ENCODE measurements at places on chromosomes 2 and 18.

DNA sequence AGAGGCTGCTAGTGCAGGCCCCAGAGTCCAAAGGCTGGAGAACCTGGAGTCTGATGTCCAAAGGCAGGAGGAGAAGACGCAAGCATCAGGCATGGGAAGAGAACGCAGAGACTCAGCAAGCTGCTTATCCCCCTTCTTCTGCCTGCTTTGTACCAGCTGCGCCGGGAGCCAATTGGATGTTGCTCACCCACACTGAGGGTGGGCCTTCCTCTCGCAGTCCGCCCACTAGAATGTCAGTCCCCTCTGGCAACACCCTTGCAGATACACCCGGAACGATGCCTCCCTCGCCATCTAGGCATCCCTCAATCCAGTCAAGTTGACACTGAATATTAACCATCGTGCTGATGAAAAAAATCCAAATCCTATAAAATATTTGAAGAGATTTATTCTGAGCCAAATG, 141.6 kb downstream of the TWIST2 start:
- DNase-seq, result no peak

GRCh38 chr18:6363216-6363615, 51.5 kb downstream of the L3MBTL4 start:
- no peak for DNase-seq

DNA sequence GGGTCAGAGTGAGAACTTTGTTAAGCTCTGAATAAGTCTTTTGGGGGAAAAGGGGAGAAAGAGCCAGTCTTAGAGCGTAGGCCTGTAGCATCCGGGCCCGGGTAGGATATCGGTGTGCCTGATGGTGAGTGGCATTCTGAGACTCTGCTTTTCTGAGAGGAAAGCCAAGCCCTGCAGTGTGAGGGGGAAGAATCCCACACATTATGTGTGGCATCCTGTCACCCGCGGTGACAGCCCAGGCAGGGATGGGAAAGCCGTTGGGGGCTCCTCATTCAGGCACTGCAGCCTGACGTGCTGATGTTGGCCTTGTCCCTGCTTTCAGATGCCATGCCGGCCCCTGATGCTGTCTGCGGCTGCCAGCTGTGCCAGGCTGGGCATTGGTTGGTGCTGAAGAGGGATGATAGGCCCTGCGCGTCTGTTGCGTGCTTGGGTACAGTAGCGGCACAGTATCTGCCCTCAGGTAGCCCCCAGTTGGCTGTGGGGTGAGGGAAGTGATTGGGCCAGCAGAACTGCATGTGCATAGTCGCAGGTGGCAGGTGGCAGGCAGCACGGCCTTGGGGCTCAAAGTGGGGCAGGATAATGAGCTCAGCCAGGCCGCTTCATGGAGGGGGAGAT, 37.6 kb downstream of the GLI2 start:
- no peak for DNase-seq

DNA sequence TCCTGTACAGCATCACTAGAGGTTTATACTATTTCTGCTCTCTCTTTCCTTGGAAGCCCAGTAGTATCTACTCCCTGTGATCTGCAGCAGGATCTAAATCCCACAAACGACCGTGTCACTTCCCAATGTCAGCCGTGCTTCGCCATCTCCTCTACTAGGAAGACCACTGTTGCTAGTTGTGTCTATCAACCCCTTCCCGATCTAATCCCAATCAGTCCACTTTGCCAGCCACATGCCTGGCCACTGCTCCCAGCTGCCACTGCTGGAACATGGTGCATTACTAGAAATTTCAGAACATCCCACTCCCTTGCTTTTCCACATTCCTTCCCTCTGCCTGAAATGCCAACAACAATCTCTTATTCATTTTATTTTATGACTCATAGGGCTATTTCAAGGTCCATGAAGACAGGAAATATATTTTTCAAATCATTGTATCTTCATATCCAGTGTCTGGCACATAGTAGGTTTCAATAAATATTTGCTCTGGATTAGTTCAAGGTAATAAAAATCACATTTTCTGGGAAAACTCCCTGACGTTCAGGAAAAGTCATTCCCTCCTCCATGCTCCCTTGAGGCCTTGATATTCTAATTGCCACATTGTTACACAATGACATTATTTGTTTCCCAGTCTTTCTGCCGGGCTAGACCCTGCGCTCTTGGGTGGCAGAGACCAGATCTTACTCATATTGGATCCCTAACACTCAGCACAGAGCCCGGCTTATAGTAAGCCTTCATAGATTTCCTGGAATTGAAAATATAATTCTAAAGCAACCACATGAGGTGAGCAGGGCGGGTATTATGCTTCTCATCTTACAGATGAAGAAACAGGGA, 2.1 kb upstream of the TRIB2 start:
- DNase-seq, result no peak

GRCh38 chr2:239393388-239393940, 7.4 kb downstream of the HDAC4 start:
- no peak for DNase-seq

- DNase-seq, result peak; percentile 25
Observed at GRCh38 chr2:207692206-207693065, 19.0 kb upstream of the CCNYL1 start.

- DNase-seq, result no peak
Observed at GRCh38 chr2:135862718-135863117, 13.5 kb downstream of the MCM6 start.

DNA sequence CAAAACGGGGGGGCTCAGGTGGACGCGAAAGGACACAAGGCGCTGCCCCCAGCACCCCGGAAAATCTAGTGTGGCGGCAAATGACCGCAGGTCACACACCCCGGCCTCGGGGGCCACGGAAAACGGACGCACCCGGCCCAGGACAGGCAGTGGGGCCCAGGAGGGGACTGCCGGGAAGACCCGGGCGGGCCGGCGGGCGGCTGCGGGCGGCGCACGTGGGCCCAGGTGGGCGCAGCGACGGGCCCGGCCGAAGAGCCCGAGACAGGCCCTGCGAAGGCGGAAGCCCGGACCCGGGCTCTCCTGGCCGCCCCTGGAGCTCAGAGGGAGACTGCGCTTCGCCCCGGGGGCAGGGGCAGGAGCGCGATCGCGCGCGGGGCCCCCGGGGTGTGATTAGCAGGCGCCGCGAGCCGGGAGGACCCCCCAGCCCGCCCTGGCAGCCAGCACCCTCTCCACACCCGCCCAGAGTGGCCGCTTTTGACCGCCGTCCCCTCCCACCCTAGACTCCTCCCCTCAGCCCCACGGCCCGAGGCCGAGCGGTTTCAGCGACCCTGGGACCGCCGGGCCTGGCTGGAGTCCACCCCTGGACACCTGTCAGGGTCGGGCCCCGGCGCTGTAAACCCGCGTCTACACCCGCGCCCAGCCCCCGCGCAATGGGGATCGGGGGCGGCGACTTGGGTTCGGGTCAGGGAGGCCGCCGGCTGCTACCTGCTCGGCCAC, 773 bp downstream of the MBP start:
- no peak for DNase-seq

- no peak for DNase-seq
Observed at GRCh38 chr2:43302961-43303494, 76.6 kb upstream of the ZFP36L2 start.

GRCh38 chr2:234620018-234620417, 123.1 kb upstream of the ARL4C start:
- no peak for DNase-seq

- no peak for DNase-seq
Observed at GRCh38 chr2:239288237-239288636, 112.6 kb downstream of the HDAC4 start.

- no peak for DNase-seq
Observed at GRCh38 chr2:164896634-164897355, 55.2 kb upstream of the COBLL1 start.

DNA sequence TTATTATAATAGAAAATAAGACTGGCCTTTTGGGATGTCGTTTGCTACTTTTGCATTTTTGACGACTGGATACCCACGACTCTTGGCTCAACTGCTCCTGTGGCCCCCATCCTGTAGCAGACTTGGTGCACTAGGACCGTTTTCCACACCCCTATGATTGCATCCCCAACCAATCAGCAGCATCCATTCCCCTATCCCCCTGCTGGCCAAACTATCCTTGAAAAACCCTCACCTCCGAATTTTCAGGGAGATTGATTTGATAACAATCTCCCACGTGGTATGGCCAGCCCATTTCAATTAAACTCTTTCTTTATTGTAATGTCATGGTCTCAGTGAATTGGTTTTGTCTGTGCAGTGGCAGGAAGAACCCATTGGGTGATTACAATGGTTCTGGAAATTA, 37.9 kb upstream of the TTR start:
- no peak for DNase-seq

DNA sequence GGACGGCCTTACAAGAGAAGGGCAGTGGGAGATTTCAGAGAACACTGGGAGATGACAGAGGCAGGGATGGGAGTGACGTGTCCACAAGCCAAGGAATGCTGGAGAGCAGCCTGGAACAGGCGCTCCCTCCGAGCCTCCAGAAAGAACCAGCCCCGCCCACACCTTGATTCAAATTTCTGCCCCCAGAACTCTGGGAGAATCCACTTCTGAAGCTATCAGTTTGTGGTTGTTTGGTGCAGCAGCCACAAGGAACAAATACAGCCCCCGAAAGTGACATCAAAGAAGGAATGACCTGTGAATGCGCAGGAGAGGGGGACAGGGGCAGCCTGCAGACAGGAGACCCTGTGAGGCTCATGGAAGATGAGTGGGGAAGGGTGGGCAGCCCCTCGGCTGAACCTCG, 67.3 kb downstream of the TWIST2 start:
- DNase-seq, result no peak

DNA sequence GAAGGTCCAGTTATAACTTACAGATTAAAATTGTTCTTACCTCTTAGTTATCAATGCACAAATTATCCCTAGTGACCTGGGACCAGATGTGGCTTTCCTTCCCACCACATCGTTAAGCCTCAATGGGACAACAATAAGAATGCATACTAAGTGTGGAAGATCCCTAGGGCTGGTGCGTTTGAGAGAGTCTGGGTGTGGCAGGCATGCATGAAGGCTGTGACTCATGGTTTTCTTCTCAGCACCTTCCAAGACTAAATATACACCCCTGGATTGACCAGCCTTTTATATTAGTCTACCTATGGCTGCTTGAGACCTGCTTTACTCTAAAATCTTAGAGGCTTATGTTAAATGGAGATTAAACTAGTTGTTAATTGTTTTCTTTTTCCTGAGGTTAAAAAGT, 261.7 kb upstream of the SLC14A2 start:
- DNase-seq, result no peak

DNA sequence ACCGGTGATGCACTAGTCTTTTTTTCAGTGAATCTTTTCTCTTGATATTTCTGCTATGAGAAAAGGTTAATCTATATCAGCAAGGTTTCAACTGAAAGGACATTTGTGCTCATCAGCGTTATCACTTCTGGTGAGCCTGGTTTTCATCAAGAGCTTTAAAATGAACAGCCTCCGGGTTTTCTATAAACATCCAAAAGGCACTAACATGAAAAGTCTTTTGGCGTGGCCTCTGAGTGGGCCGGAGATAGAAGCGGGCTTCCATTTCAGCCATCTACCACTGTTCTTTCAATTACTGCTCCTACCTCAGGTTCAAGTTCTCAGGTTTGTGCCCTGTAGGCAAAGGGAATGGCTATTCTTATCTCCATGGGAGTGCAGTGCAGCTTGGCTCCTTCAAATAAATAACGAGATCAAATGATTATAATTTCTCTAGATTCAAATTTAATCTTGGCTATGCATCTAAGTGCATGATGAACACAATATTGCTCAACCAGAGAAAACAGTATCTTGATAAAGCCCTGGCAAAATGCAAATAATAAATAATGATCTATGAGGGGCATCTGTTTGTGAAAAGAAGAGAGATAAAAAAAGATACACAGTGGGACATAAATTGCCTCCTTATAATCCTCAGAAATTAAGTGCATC, 314.8 kb downstream of the CDH2 start:
- no peak for DNase-seq

- DNase-seq, result no peak
Observed at GRCh38 chr18:33839452-33840211, 261.6 kb downstream of the ASXL3 start.

DNA sequence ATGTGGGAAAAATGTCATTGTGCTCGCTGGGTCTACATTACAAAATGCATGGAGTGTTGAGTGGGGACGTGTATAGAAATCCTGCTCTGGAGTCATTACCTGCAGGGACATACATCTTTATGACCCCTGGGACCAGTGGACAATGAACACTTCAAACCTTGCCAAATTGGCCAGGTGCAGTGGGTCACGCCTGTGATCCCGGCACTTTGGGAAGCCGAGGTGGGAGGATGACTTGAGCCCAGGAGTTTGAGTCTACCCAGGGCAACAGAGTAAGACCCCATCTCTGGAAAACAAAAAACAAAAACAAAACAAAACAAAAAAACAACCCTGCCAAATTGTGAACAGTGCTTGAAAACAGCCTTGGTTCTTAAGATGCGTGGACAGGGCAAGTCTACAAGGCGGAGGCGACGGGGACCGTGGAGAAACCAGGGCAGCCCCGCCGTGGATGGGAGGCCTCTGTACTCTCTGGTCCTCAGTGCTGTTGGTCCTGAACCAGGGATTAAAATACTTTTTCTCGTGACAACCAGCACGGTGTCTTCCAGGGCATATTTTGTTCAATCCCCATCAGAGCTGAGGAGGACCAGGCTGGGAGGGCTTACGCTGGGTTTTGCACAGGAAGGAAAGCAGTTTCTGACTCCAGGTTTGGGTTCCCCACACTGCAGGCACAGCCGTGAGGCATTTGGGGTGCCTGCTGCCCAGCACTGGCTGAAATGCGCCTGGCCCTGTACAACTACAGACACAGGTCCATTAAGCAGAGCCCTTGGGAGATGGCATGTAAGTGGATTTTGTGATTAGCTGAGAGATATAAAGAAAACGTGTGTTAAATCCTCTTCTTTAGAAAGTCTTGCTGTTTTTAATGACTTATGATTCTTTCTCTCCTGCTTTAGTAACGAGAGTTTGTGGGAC, 13.7 kb downstream of the COLEC11 start:
- no peak for DNase-seq

- DNase-seq, result no peak
Observed at GRCh38 chr18:76619621-76620315, 124.7 kb upstream of the ZNF516 start.

DNA sequence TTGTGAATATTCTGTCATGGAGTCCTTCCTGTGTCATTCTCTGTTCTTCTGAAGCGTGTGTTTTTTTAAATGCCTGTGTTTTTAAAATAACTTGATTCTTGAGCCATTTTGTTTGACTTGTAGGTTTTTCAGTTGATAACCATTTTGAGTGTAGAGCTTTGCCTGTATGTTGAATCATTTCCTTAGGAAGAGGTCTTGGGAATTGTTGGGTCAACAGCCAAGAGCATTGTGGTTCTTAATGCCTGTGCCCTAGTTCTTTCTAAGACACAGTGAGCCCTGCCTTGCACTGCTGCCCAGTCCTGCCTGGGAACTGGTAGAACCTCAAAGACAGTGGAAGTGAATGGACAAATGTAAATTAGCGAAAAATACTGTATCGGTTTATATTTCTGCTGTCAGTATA, 25.9 kb downstream of the RAB12 start:
- DNase-seq, result no peak

GRCh38 chr2:65314801-65315441, 87.3 kb downstream of the ACTR2 start:
- no peak for DNase-seq

DNA sequence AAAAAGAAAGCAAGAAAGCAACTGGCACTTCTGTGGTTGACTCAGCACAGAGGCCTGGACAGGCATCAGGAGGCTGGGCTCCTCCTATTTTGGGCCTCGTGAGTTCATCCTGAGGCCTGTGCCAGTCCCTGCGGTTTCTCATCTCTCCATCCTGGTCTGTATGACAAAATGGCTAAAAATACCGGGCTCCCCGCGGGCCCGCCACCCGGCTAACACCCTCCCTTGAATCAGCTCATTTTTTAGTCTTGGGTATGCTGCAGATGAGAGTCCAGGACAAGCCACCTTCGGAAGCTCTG, 62.3 kb upstream of the YWHAQ start:
- DNase-seq, result no peak
